ENCODE measurements at places on chromosomes 7 and 10.
A peak's percentile ranks its signal among the peaks of the same experiment; 100 is the strongest.

DNA sequence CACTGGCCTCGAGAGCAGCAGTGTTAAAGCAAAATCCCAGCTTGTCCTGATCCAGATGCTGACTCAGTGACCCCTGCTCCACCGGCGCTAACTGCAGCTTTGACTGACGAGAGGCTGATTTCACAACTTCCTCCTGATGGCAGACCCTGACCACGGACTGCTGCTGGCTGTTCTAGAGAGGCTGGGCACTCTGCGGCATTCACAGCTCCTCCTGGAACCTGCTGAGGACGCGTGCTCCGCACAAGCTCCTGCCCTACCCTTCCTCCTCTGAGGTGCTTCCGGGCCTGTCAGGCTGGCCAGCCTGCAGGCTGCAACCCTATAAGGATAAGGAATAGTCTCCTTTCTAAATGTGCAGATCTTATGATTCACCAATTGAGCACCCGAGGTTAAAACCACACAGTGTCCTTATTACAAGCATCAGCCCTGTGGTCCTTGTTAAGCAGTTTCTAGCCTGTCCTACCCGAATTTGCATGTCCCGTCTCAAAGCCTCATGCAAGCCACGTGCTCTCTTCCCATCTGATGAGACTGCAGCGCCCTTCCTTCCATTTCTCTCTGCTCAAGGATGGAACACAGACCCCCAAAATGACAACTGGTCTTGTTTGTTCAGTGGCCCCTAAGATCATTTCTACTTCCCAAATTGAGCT lies 35.5 kb upstream of the NCAPG2 start:
- no peak for DNase-seq

DNA sequence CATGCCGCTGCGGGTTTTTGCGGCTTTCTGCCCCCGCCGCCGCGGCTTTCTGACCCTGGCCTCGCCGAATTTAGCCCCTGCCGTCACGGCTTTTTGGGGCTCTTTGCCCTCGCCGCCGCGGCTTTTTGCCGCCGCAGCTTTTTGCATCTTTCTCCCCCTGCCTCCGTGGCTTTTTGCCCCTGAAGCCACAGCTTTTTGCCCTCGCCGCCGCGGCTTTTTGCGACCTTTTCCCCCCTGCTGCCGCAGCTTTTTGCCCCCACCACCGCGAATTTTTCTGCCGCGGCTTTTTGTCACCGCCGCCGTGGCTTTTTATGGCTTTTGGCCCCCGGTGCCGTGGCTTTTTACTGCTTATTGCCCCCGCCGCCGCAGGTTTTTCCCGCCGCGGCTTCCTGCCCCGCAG lies 636.5 kb downstream of the ZNF716 start:
- no peak for DNase-seq

DNA sequence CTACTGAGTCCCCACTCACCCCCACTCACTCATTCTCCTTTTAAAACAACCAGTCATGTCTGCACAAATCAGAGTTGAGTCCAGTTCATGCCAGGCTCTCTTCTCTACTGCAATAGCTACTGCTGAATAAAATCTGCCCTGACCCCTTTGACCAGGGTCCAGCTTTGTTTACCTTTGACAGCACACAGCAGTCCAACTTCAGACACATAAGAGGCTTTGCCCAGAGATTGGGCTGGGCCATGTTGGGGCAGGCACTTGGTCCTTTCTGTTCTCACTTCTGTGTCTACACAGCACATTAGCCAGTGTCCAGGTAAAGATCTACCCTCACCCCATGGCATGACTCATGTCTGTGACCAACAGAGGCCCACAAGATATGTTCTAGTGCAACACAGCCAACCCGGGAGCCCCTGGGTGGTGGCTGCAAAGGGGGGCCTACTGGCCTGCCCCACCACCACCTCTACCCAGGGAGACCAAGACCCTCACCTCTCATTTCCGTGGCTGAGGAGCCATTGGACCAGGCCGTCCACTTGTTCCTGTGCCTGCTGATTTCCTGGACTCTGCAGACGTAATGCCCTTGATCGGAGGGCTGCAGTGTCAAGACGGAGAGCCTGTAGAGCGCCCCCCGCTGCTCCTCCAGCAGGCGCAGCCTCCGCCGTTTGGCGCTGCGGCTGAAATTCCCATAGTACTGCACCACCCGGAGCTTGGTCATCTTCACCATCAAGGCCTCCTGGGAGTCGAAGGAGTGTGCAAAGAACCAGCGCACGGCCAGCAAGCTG lies 8.0 kb downstream of the VSTM4 start:
- DNase-seq: peak; percentile 52

GRCh38 chr7:47837826-47838225 lies 110.4 kb downstream of the PKD1L1 start:
- DNase-seq: no peak

DNA sequence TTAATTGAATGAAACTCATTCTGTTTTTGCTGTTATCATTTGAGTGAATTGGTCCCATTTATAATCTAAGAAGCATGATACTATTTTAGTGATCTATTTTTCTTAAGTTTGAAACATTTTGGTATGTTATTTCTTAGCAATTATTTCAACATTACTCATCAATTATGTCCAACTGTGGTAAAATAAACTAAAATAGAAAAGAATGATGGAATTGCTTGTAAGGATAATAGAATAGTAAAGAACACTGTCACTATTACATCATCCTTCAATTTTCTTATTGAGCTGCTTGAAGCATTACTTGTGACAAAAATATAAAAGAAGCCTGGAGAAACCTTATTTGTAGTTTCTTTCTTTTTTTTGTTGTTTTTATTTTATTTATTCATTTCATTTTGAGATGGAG lies 42.4 kb downstream of the ZNF487 start:
- no peak for DNase-seq

DNA sequence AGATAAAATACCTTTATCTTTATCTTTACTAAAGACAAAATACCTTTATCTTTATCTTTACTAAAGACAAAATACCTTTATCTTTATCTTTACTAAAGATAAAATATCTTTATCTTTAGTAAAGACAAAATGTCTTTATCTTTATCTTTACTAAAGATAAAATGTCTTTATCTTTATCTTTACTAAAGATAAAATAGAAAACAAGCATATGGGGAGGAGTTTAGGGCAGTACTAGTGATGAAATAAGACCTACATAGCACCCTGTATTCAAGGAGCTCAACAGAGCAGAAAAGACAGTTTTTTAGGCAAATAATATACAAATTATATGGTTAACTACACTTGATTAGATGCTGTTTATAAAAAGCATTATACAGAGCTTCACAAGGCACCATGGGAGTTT lies 19.3 kb downstream of the ANKRD22 start:
- no peak for DNase-seq

- no peak for DNase-seq
Observed at GRCh38 chr7:21771266-21771665, 174.4 kb downstream of the CDCA7L start.

- DNase-seq: no peak
Observed at GRCh38 chr10:91616137-91616536, 16.7 kb downstream of the PPP1R3C start.

DNA sequence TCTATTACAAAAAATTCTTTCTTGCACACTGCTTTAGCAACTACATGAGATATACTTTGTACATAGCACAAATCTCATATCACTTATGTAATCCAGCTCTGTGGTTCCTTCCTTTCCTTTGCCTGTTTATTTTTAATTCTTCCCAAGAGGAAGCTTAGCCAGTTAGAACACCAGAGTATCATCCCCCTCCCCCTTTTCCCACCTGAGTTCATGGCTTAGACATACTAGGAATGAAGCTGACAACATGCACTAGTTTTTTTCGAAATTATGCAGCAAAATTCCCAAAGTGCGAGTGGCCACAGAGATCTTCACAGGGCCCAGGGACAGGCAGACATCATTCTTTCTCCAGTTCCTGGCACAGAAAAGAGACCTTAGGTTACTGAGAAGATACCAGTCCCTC lies 17.8 kb downstream of the CAV1 start:
- DNase-seq: no peak

All from Right ventricle myocardium inferior (tissue), 1 donor.